Heart right ventricle (tissue), 16 donors: ENCODE measurements at places on chromosomes 12 and 14. TPM values are rescaled to one million over a fixed set of nuclear protein-coding genes. Genes with fewer than 3 reads are reported as not detected.
A peak's percentile ranks its signal among the peaks of the same experiment; 100 is the strongest.

LGMN gene
- total RNA-seq, result 120 TPM

DNA sequence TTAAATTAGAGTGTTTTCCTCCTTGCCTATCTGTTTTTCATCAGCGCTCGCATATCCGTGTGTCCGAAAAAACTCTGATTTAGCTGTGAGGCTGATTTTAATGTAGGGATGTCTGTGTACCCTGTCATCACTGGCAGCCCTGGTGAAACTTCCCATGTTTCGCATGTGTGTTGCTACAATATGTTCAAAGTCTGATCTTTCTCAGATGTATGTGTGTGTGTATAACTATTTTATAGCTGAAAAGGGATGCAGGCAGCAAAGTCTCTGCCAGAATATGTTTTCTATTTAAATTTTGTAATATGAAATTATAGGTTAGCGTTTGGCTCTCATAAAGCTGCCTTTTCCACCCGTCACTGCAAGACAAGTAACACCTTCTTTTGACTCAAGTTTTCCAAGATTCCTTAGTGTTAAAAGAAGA, 154.8 kb downstream of the TMTC2 start:
- no peaks in the 10 kb centered on the region for H3K27me3 ChIP-seq
- no peaks in the 10 kb centered on the region for H3K4me1 ChIP-seq
- no peak overlapping the region for H3K27ac ChIP-seq
- DNase-seq, result no peak
- H3K36me3 ChIP-seq, result no peaks in the 10 kb centered on the region

- peaks cover 4% of the 10 kb centered on the region for H3K4me1 ChIP-seq
- DNase-seq, result no peak
- H3K27ac ChIP-seq, result no peak overlapping the region
- no peaks in the 10 kb centered on the region for H3K27me3 ChIP-seq
Measured at GRCh38 chr12:2406903-2407302, 354.1 kb downstream of the CACNA1C start.

GRCh38 chr14:103384450-103385151, 614 bp upstream of the MARK3 start:
- no peaks in the 10 kb centered on the region for H3K27me3 ChIP-seq
- H3K4me1 ChIP-seq, result peaks cover 45% of the 10 kb centered on the region
- H3K27ac ChIP-seq, result peak overlapping the region; percentile 97

ACSS3 gene
- total RNA-seq, result 23.3 TPM

DNA sequence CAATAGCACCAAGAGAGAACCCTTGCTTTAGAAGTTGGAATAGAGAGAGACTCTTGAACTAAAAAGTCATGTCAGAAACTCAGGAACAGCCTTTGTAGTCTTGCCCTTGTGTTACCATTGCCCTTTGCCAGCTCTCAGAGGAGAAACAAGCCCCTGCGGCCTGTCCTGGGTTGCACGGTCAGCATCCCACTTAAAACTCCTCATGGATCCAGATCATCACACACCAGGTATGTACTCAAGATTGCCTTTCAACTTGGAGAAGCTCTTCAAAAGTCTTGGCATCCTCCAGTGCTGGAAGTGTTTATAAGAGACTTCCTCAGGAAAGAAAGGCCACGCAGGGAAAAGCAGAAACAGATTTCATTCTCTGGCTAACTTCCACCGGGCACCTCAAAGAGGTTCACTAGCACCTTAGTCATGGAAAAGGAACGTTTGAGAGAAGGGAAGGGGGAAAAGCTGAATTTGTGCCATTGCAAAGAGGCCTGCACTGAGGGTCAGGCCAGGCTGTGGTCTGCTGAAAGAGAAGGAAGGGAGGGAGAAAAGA, 594.2 kb downstream of the MED13L start:
- no peaks in the 10 kb centered on the region for H3K27me3 ChIP-seq
- no peak overlapping the region for H3K27ac ChIP-seq
- H3K4me3 ChIP-seq, result no peak overlapping the region
- DNase-seq, result no peak
- H3K4me1 ChIP-seq, result no peaks in the 10 kb centered on the region
- no peaks in the 10 kb centered on the region for H3K36me3 ChIP-seq

- no peak for DNase-seq
- no peaks in the 10 kb centered on the region for H3K4me1 ChIP-seq
- H3K27me3 ChIP-seq, result no peaks in the 10 kb centered on the region
- no peak overlapping the region for H3K4me3 ChIP-seq
- no peaks in the 10 kb centered on the region for H3K36me3 ChIP-seq
- H3K27ac ChIP-seq, result no peak overlapping the region
Measured at GRCh38 chr12:99334285-99335056, 313.1 kb upstream of the GARIN6 start.

DNA sequence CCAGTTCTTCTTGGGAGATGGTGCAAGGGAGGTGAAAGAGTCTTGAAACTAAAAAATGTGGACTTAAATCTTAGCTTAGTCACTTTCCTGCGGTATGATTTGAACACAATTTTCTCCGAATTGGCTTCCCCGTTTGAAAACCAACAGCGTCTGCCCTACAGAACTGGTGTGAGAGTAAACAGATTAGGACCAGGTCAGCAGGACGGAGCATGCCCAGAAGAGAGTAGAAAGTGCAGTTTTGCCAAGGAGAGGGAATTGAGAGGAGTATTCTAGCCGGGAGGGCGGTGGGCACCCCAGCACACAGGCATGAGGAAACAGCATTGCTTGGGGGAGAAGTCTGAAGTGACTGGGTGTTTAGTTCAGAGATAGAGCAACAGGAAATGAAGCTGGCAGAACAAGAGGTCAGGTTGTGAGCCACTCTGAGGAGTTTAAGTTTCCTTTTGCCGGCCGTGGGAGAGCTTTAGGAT, 927.1 kb downstream of the VRK1 start:
- no peak for DNase-seq
- no peaks in the 10 kb centered on the region for H3K4me1 ChIP-seq
- H3K4me3 ChIP-seq, result no peak overlapping the region
- peaks cover 4% of the 10 kb centered on the region for H3K27me3 ChIP-seq

DNA sequence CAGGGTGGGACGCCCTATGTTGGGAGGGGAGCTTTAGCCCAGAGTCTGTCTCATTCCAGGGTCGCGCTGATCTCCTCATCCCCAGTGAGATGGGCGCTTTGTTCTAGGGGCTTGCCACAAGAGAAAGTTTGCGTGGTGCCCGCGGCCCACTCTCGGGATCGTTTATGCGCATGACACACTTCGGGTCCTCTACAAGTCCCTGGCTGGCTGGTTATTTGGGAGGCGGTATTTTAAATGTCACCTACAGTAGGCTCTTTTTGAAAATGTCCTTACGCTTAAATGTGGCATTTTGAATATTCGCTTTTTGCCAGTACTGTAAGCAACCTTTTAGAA, 541 bp downstream of the GOLT1B start:
- H3K27ac ChIP-seq, result peak overlapping the region; percentile 91
- H3K36me3 ChIP-seq, result peaks cover 24% of the 10 kb centered on the region
- no peaks in the 10 kb centered on the region for H3K27me3 ChIP-seq
- H3K4me1 ChIP-seq, result peaks cover 56% of the 10 kb centered on the region
- H3K4me3 ChIP-seq, result peak overlapping the region; percentile 89

HPD gene
- 1.4 TPM for total RNA-seq

LRIG3 gene
- 4.8 TPM for total RNA-seq

DNA sequence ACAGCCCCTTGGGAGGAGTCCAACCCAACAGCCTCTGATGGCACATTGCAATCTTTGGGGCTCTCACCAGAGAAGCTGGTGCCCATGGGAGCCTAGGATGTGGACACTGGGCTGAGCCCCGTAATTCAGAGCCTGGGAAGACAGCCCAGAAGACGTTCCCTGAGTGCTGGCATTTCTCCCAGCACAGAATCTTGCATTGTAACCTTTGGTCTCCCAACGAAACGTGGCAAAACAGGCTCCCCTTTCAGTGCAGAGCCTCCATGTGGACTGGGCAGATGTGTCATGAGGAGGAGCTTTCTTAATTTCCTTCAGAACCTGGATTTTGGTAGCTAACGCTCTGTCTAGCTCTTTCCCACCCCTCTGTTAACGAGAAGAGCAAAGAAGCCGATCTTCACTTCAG, 26.3 kb downstream of the BATF start:
- H3K36me3 ChIP-seq, result no peaks in the 10 kb centered on the region
- H3K4me3 ChIP-seq, result no peak overlapping the region
- DNase-seq, result no peak
- no peaks in the 10 kb centered on the region for H3K27me3 ChIP-seq
- no peak overlapping the region for H3K27ac ChIP-seq
- no peaks in the 10 kb centered on the region for H3K4me1 ChIP-seq

- H3K27ac ChIP-seq, result no peak overlapping the region
- peaks cover 10% of the 10 kb centered on the region for H3K4me1 ChIP-seq
- peaks cover 36% of the 10 kb centered on the region for H3K36me3 ChIP-seq
- peak; percentile 23 for DNase-seq
- H3K27me3 ChIP-seq, result no peaks in the 10 kb centered on the region
Measured at GRCh38 chr12:113366827-113367226, 8.4 kb downstream of the PLBD2 start.

GRCh38 chr12:127130506-127131124, 1136.4 kb upstream of the TMEM132C start:
- no peaks in the 10 kb centered on the region for H3K4me1 ChIP-seq
- H3K36me3 ChIP-seq, result no peaks in the 10 kb centered on the region
- no peak overlapping the region for H3K27ac ChIP-seq

PA2G4 gene
- 69.5 TPM for total RNA-seq

ANKS1B gene
- 2.5 TPM for total RNA-seq

GRCh38 chr12:608413-608812, 54.8 kb downstream of the NINJ2 start:
- no peaks in the 10 kb centered on the region for H3K27me3 ChIP-seq
- DNase-seq, result no peak
- H3K4me1 ChIP-seq, result peaks cover 59% of the 10 kb centered on the region
- no peaks in the 10 kb centered on the region for H3K36me3 ChIP-seq
- H3K4me3 ChIP-seq, result no peak overlapping the region
- H3K27ac ChIP-seq, result peak overlapping the region; percentile 70

CD4 gene
- total RNA-seq, result 2.8 TPM

DNA sequence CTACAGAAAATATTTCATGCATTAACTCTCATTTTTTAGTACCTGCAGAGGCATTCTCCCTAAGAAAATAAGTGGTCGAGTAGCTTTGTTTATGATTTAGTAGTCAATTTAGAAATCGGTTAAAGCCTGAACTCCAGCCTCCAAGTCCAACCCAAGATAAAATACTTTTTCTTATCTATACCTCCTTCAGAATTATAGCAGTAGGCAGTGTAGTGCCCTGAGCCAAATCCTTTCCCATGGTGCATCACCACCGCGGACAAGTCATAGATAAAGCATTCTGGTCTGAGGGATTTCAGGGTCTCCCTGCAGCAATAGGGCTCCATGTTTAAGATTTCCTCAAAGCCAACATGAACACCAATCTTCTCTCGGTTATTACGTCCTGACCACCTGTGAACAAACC, 30.5 kb downstream of the USP44 start:
- no peak for DNase-seq
- H3K36me3 ChIP-seq, result no peaks in the 10 kb centered on the region
- H3K27me3 ChIP-seq, result no peaks in the 10 kb centered on the region
- no peak overlapping the region for H3K27ac ChIP-seq
- H3K4me3 ChIP-seq, result no peak overlapping the region

GRCh38 chr12:68480526-68480925, 130.2 kb upstream of the RAP1B start:
- no peak overlapping the region for H3K4me3 ChIP-seq
- DNase-seq, result no peak
- H3K27me3 ChIP-seq, result no peaks in the 10 kb centered on the region
- H3K27ac ChIP-seq, result no peak overlapping the region
- H3K36me3 ChIP-seq, result no peaks in the 10 kb centered on the region

DNA sequence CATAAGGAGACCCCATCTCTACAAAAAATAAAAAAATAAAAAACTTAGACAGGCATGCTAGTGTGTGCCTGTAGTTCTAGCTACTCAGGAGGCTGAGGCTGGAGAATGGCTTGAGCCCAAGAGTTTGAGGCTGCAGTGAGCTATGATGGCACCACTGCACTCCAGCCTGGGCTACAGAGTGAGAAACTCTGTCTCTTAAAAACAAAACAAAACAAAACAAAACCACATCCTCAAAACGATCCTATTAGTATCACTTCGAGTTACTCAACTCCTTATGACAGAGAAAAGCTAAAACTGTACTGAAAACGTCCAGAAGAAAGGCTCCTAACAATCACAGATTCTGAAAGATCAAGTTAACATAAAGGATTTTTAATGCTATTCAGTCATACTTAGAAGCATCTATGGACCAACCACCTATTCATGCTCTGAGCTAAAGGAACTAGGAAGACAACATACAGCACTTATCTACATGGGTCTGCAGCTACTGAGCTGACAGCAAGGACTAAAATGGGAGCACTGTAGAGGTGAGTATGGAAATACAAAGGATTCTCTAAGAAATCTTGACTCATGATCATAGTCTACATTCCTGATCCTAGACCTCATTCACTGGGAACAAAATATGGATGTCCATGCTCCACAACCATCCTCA, 75.3 kb upstream of the DUSP6 start:
- no peak overlapping the region for H3K27ac ChIP-seq
- no peaks in the 10 kb centered on the region for H3K4me1 ChIP-seq
- H3K27me3 ChIP-seq, result no peaks in the 10 kb centered on the region
- H3K36me3 ChIP-seq, result no peaks in the 10 kb centered on the region
- DNase-seq, result no peak
- no peak overlapping the region for H3K4me3 ChIP-seq

- H3K27ac ChIP-seq, result no peak overlapping the region
- H3K36me3 ChIP-seq, result no peaks in the 10 kb centered on the region
- H3K4me1 ChIP-seq, result no peaks in the 10 kb centered on the region
- no peak for DNase-seq
- no peak overlapping the region for H3K4me3 ChIP-seq
Measured at GRCh38 chr12:30450226-30450625, 245.4 kb downstream of the IPO8 start.

DNA sequence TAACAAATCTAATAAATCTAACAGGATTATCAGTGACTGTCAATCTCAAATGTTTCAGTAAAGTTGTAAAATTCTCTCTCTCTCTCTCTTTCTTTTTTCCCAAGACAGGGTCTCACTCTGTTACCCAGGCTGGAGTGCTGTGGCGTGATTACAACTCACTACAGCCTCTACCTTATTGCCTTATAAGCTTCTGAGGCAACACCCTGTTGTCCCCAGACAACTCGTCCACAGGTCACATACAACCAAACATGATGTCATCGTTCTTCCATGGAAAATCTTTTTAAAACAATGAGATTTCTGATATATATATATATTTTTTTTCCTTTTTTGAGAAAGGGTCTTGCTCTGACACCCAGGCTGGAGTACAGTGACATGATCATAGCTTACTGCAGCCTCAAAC, 151.4 kb upstream of the RGS6 start:
- H3K27me3 ChIP-seq, result no peaks in the 10 kb centered on the region
- no peak overlapping the region for H3K4me3 ChIP-seq
- H3K4me1 ChIP-seq, result no peaks in the 10 kb centered on the region

DNA sequence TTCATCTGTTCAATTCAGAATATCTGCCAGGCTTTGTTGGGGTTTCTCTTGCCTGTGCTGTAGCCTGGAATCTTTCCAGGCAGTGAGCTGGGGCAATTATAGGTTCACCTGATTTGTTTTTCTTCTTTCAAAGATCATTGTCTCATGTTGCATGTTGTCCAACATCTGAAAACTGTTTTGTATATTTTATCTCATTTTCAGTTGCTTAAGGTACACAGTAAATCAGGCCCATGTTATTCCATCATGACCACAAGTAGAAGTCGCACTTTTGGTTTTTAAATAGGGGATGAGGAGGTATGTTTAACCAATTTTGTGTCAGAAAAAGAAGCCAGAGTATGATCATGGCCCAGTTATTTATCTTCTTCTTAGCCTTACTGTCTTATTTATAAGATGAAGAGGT, 24.9 kb upstream of the FUT8 start:
- H3K4me3 ChIP-seq, result no peak overlapping the region
- H3K36me3 ChIP-seq, result no peaks in the 10 kb centered on the region
- no peak for DNase-seq
- no peaks in the 10 kb centered on the region for H3K4me1 ChIP-seq
